ENCODE measurements at places on chromosomes 4 and X. TPM values are rescaled to one million over a fixed set of nuclear protein-coding genes. Genes with fewer than 3 reads are reported as not detected.

GRPEL1 gene
- 42.0 TPM for total RNA-seq

EIF4E gene
- 136 TPM for total RNA-seq

DOK7 gene
- not detected for total RNA-seq

SCOC gene
- total RNA-seq, result 57.8 TPM

TLR10 gene
- not detected for total RNA-seq

HS6ST2 gene
- 0.10 TPM for total RNA-seq

CT45A2 gene
- not detected for total RNA-seq

GCNA gene
- 0.25 TPM for total RNA-seq

TAF7L gene
- total RNA-seq, result 1.00 TPM

EXOC1L gene
- not detected for total RNA-seq

ASMTL gene
- total RNA-seq, result 29.4 TPM

KANTR gene
- total RNA-seq, result 2.6 TPM

GALNT7 gene
- total RNA-seq, result 25.9 TPM

TRIM75 gene
- not detected for total RNA-seq

DGKK gene
- not detected for total RNA-seq

CT47A1 gene
- not detected for total RNA-seq

ZNF630 gene
- total RNA-seq, result 1.5 TPM

BGN gene
- total RNA-seq, result 6.0 TPM

C4orf51 gene
- total RNA-seq, result not detected

SORBS2 gene
- 188 TPM for total RNA-seq

IL1RAPL2 gene
- total RNA-seq, result not detected

PCSK1N gene
- not detected for total RNA-seq

DMRTC1B gene
- not detected for total RNA-seq

LAMTOR3 gene
- total RNA-seq, result 34.8 TPM
